Activated CD8-positive, alpha-beta memory T cell treated with anti-CD3 and anti-CD28 coated beads for 48 hours (primary cell): ENCODE measurements at places on chromosomes 1 and 21.

GRCh38 chr1:198788561-198789064 lies 149.8 kb downstream of the PTPRC start:
- DNase-seq, result no peak

DNA sequence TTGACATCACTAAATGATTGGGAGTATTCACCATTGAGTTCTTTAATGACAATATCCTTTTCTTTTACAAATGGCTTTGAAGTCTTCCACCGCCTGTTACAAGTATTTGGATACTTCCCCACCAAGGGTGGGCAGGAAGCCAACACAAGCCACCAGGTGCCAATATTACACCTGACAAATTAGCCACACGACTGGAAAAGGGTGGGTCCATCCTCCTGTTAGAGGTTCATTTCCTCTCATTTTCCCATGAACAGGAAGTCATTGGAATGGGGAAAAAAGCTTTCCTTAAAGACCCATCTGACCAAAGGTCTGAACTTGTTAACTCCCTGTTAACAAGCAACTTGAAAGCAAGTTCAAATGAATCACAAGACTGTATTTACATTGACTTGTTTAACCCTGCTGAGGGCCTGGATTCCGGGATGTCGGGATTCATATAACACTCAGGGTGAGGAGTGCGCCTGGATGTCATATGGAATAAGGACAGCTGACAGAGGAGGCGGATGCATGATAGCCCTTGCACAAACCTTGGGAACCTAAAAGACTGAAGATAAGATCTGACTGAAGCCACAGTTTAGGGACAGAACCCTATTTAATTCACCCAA lies 40.5 kb upstream of the PROX1 start:
- no peak for DNase-seq

- no peak for DNase-seq
These were observed 32.7 kb downstream of the UMODL1 start for GRCh38 chr21:42103843-42104242.

GRCh38 chr1:245036102-245036501 lies 118.7 kb upstream of the KIF26B start:
- DNase-seq, result no peak

GRCh38 chr21:21030311-21030710 lies 32.1 kb downstream of the NCAM2 start:
- no peak for DNase-seq

GRCh38 chr1:30541721-30542485 lies 181.5 kb downstream of the MATN1 start:
- no peak for DNase-seq

GRCh38 chr1:54865238-54866073 lies 21.5 kb downstream of the DHCR24 start:
- DNase-seq, result no peak

- DNase-seq, result no peak
These were observed 2.7 kb downstream of the RBM15 start for GRCh38 chr1:110341872-110342331.

GRCh38 chr1:114819869-114820268 lies 34.8 kb upstream of the SYCP1 start:
- no peak for DNase-seq

DNA sequence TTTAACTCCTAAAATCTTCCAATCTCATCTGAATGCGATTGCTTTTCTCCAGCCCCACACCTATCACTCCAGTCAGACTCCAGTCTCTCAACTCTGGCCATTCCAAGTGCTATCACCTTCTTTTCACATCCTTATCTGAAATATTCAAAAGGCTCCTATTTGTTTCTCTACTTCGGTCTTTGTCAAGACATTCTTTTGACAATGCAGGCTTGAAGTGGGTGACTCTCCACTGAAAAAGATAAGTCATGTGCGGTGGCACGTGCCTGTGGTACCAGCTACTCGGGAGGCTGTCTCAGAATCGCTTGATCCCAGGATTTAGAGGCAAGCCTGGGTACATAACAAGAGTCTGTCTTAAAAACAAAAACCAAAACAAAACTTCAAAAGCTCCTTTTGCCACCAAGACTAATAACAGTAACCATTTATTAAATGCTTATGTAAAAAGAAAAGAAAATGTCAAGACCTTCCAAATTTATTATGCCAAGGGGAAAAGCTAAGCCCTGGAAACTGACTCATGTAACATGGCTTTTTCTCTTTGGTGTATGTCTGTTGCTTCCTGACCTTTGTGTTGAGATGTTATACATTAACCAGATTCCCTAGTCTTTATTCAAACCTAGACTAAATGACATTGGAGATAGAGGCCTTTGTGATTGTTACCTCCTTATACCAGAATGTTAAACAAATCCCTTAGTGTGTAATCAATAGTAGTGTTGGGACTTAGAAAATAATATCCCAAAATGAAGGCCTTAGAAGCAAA lies 3.6 kb downstream of the ALG14 start:
- no peak for DNase-seq

GRCh38 chr21:34320011-34320410 lies 43.8 kb upstream of the KCNE2 start:
- no peak for DNase-seq

- DNase-seq, result no peak
These were observed 384.7 kb downstream of the LRRIQ3 start for GRCh38 chr1:73813236-73813635.

GRCh38 chr1:216643176-216643575 lies 80.1 kb downstream of the ESRRG start:
- no peak for DNase-seq

DNA sequence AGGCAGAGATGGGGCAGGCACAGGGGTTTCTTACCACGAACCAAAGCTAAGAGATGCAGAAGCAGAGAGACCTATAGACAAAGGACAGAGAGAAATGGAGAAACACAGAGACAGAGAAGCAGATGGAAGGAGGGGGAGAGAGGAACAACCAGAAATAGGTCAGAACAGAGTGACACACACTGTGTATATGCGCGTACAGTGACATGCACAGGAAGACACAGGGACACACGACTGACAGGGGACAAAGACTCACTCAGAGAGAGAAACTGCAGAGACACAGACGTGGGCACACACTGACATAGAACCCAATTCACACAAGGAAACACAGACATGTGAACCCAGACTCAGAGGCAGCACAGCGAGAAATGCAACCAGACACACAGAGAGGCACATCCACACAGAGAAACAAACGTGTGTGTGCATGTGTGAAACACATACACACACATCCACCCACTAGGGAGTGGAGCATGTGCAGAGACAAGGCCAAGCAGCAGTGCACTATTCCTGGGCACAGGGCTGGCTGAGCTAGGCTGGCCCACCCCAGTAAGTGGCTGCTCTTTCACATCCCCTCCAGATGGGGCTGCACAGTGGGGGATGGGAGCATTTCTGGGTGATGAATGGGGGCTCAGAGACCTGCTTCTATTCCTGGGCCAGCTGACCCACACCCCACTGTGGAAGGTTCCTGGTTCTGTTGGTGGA lies 123.4 kb upstream of the CSF3R start:
- DNase-seq, result no peak

DNA sequence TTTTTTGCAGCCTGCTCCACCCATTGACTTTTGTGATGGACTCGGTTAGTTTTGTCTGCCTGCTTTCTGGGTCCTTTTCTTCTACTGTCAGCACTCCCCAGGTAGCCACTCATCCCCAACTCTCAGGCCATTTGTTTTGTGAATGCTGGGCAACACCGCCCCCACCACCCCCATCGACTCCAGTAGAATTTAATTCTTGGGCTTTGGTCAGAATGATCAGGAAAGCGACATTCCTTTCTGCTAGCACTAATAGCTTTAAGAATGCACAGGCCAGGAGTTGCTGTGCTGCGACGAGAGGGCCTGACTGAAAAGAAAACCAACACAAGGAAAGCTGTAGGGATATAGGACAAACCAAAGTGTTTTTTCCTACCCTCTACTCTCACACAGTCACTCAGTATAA lies 144.4 kb downstream of the CDC7 start:
- DNase-seq, result no peak

DNA sequence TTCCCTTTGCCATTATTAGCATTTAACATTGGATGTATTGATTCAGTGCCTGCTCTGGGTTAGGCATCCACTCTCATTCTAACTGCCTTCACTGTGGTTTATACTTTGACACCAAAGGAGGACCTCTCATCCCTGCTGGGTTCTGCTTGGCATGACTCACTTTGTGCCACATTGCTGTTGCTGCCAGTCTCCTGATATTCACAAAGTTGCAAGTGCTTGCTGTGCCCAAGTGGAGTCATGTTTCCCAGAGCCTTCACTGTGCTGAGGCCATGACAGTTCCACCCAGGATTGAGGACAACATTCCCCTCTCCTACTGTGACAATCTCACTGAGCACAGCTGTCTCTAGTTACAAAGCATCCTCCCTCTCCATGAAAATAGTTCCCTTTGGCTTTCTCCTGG lies 519.9 kb upstream of the USP24 start:
- DNase-seq, result no peak

GRCh38 chr1:221174330-221174993 lies 295.2 kb downstream of the HLX start:
- no peak for DNase-seq

GRCh38 chr1:161838885-161839284 lies 72.8 kb downstream of the ATF6 start:
- no peak for DNase-seq

GRCh38 chr1:115188680-115189395 lies 99.5 kb upstream of the TSPAN2 start:
- DNase-seq, result no peak

GRCh38 chr1:51518586-51519047 lies 449 bp downstream of the EPS15 start:
- peak; percentile 20 for DNase-seq

- DNase-seq, result no peak
These were observed 1.4 kb upstream of the ATP1B1 start for GRCh38 chr1:169105087-169105433.

DNA sequence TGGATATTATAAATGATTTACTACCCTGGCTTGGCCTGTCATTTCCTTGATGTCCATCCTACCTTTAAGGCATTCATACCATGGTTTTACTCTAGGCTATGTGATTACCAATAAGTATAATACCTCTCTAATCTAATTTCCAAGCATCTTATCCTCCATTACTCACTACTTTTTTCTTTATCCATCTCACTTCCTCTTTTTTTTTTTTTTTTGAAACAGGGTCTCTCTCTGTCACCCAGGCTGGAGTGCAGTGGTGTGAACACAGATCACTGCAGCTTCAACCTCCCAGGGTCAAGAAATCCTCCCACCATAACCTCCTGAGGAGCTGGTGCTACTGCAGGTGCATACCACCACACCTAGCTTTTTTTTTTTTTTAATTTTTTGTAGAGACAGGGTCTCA lies 39.9 kb downstream of the INKA2 start:
- no peak for DNase-seq

DNA sequence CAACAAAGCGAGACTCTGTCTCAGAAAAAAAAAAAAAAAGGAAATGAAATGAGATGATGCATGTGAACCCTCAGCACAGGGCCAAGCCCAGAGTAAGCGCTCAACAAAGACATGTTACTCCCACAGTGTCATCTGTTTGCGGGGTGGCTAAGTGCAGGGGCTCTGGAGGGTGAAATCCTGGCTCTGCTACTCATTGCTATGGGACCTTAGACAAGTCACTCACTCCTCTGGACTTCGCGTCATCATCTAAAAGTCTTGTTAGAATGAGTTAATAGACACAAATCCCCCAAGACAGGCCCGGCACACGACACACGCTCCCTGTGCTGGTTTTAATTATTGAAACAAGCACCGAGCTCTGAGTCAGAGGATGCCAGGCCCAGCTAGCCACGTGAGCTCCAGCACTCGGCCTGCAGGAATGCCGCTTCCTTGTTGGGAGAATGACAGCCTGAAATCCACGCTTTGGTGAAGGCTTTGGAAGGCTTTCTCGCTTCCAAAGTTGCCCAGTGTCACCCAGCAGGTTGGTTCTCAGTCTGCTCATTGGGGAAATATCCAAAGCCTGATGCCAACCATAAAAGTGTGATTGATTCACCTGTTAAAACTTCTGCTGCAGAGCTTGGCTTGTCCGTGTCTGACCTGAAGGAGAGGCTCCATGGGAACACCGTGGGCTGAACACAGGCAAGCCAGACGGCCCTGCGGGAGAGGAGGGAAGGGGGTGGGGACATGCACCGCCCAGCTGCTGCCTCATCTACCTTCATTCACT lies 36.7 kb upstream of the TARDBP start:
- DNase-seq, result no peak

- DNase-seq, result no peak
These were observed 40.4 kb downstream of the CD55 start for GRCh38 chr1:207361889-207362288.

- no peak for DNase-seq
These were observed 293.4 kb downstream of the ADGRL2 start for GRCh38 chr1:82094136-82094535.

DNA sequence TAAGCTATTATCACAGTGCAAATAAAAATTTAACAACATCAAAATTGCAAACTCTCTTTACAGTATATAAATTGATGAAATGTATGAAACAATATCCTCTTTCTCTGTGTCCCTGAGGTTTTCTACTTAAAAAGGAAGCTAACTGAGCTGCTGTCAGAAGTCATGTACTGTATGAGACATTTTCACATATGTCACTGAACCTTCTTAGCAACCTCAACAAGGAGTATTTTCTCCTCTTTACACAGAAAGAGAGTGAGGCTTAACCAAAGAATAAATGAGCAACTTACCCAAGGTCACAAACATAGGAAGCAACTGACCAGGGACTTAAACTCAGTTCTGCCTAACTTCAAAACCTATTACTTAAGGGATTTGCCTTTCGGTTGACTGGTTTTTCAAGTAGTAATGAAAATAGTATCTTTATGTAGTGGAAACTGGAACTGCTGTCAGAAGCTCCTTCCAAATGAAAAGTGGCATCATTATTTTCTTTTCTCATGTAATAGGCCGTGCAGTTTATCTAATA lies 288.9 kb downstream of the LRRIQ3 start:
- no peak for DNase-seq

- no peak for DNase-seq
These were observed 21.4 kb upstream of the NADK start for GRCh38 chr1:1799716-1800115.
